ENCODE measurements at places on chromosomes 4 and X.

DNA sequence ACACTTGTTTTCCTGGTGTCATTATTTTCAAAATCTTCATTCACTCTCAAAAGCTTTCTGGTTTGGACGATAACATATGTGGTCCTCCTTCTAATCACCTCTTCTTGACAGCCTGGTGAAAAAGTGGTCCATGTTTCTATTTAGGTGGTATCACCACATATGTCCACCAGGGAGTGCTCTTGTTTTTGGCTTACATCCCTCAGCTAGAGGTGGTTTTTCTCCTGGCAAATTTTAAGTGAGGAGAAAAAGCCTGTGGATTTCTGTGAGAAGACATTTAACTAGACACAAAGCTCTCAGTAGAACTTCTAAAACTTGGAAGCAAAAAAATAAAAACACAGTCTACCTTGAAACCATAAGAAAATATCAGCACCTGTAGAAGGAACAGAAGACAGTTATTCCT is 58.0 kb upstream of the FRMPD4 start:
- peak; percentile 18 for DNase-seq

GRCh38 chr4:145840162-145840768 is 98.4 kb downstream of the ZNF827 start:
- peak; percentile 55 for DNase-seq

GRCh38 chrX:14738643-14739042 is 134.2 kb downstream of the FANCB start:
- no peak for DNase-seq

GRCh38 chr4:78441756-78442155 is 109.8 kb upstream of the ANXA3 start:
- no peak for DNase-seq

- no peak for DNase-seq
Observed at GRCh38 chr4:30386266-30386895, 333.8 kb upstream of the PCDH7 start.
